ENCODE measurements at places on chromosomes 7 and 10.

- DNase-seq, result peak; percentile 9
Measured at GRCh38 chr10:89207181-89207800, at the start of gene CH25H. CH25H (minus strand) TSS chr10:89207317; CDS start chr10:89207292, 25 bp downstream.

DNA sequence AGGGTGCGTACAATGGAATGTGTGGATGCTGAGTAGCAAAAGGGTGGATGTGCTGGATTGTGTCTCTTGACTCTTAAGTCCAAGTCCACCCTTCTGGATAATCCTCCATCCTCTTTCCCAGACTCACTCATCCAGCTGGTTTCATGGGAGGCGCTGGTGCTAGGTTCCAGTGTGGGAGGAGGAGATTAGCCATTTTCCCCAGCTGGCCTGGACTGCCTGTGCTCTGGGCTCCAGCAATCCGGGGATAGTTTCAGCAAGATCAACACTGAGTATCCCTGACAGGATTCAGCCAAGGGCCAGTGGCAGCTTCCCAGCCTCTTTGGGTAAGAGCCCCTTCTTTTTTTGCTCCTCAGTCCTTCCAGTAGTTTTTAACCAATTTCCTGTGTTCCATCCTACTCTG is 21.6 kb upstream of the TRIL start:
- DNase-seq, result no peak

GRCh38 chr10:93757136-93757535 is 600 bp upstream of the LGI1 start:
- no peak for DNase-seq

DNA sequence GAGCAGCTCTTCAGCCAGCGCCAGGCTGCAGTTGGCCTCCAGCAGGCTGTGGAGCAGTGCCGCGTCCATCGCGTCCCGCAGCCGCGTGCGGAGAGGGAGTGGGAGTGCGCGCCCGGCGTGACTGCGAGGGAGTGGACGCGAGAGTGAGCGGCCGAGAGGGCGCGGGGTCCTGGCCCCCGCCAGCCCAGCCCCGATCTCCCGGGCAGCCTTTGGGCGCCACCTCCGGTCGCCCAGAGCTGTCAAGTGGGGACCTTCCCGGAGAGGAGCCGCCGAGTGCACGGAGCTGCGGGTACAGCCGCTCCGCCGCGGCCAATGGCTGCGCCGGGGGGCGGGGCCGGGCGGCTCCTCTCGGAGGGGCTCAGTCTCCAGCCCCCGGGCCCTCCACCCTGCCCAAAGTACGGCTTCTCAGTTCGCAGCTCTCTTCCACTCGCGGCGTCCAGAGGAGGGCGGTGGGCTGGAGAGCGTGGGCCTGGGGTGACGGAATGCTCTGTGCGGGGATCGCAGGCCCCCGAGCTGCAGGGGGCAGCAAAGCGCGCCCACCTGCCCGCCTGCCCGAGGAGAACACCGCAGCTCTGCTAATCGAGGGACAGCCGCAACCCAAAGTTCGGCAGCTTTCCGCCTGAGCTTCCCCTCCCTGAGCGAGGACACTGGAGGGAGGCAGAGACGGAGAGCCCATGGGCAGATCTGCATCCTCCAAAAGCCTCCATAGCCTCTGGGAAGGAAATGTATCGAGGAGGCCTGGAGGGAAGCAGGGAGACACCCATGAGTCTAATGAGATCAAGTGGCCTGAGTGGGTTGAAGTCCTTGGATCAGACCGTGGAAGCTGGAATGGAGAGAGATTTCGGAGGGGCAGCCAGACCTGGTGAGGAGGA is at the start of gene CRHR2:
CRHR2 (minus strand) TSS at position 245 of the 872 bp plus-strand sequence; CDS start at position 69, 176 bp downstream.
- peak; percentile 31 for DNase-seq

GRCh38 chr10:102467318-102467717 is 16.0 kb upstream of the C10orf95 start:
- DNase-seq, result no peak

DNA sequence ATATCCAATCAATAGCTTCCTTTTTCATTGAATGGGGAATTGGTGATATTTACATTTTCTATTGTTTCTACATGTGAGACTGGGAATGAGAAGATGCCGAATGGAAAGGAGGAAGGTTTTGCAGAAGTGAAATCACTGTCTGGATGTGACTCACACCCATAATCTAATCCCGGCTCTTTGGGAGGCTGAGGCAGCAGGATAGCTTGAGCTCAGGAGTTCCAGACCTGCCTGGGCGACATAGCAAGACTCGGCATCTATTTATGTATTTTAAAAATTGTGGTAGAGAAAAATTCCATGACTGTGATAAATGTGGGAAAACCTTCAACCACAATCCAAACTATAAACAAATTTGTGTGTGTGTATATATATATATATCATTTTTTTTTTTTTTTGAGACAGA is 10.9 kb upstream of the FIS1 start:
- no peak for DNase-seq

- DNase-seq, result no peak
Measured at GRCh38 chr10:81730891-81731290, 144.1 kb upstream of the NRG3 start.

GRCh38 chr7:55494951-55495350 is 77.4 kb downstream of the VOPP1 start:
- no peak for DNase-seq

DNA sequence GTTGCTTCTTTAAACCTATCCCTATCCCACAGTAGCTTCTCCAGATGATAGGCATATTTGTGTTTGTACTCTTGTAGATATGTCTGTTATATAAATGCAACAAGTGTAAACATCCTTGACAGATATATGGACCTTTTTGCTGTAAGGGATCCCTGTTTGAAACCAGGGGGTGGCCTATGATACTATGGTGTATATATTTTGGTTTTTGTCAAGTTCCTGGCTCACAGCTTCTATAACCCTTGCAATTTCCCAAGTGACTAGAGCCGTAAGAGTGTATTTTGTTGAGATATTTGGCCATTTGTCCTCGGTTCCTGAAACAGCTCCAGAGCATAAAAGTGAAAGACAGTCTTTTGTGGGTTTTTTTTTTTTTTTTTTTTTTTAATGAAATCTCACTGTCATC is 9.7 kb downstream of the COMTD1 start:
- DNase-seq, result no peak

DNA sequence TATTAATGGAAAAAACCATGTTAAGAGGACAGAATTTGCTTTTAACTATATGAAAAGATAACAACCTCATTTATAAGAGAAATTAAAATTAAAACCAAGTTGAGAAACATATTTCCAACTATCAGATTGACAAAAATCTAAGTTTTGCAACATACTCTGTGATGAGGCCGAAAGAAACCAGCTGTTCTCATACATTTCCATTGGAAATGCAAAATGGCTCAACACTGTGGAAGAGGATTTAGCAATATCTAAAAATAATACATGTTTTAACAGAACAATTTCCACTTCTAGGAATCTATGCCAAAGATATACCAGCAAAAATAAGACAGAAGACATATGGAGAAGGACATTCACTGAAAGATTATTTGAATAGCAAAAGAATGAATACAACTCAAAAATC is 268.8 kb downstream of the DYNC1I1 start:
- no peak for DNase-seq

DNA sequence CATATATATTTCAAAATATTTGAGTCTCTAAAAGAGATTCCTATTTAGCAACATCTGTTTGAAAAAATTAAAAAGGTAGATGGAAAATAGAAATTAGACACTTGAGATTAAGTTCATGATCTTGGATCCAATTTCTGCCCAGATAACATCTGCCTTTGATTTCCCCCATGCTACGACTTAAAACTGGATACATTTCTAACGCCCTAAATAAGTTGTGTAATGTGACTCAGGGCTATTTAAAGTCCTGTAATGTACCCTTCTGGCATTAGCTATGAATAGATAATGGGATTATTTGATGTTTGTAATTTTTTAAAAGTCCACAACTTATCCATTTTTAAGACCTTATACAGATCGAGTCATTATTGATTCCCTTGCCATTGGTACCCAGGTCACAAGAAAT is 23.4 kb downstream of the CFAP43 start:
- DNase-seq, result no peak

GRCh38 chr10:71769279-71769823 is 4.0 kb downstream of the VSIR start:
- peak; percentile 56 for DNase-seq

DNA sequence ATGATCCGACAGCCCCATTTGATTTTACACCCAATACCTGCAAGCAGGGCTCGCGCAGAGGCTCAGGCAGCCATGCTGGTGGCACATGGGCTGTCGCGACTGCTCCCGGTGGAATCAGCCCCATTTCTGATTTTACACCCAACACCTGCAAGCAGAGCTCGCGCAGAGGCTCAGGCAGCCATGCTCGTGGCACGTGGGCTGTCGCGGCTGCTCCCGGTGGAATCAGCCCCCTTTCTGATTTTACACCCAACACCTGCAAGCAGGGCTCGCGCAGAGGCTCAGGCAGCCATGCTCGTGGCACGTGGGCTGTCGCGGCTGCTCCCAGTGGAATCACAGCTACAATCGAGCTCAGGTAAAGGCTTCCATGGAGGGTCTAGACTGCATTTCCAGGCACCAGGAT is 244.1 kb downstream of the PTPRN2 start:
- DNase-seq, result no peak

DNA sequence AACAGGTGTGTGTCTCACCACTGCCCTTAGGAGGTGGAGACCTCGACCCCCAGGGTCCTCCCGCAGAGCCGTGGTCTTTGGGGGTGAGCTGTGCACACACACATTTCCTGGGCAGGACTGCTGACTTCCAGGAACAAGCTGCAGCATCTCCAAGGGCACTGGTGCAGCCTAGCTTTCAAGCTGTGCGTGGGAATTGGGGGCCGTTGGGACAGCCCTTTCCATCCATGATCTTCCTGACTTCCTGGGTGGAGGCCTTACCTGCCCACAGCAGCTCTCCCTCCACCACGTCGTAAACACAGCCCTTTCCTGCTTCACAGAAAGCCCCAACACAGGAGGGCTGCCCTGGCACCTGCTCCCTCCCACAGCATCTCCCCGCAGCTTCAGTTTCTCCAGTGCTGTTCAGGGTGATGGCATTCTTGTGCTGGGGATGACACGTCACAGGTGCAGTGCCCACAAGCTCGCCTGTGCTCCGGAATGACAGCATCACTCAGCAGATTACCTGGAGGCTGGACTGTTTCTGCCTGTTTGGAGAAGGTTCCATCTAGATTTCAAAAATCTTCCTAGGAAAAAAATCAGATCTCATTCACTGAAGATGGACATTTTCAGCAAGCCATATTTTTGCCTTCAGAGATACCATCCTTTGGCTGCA is 208.0 kb upstream of the PPP2R2D start:
- DNase-seq, result no peak

GRCh38 chr10:110914431-110914830 is 4.5 kb downstream of the BBIP1 start:
- no peak for DNase-seq

- DNase-seq, result no peak
Measured at GRCh38 chr10:22700489-22700888, 13.9 kb downstream of the PIP4K2A start.

DNA sequence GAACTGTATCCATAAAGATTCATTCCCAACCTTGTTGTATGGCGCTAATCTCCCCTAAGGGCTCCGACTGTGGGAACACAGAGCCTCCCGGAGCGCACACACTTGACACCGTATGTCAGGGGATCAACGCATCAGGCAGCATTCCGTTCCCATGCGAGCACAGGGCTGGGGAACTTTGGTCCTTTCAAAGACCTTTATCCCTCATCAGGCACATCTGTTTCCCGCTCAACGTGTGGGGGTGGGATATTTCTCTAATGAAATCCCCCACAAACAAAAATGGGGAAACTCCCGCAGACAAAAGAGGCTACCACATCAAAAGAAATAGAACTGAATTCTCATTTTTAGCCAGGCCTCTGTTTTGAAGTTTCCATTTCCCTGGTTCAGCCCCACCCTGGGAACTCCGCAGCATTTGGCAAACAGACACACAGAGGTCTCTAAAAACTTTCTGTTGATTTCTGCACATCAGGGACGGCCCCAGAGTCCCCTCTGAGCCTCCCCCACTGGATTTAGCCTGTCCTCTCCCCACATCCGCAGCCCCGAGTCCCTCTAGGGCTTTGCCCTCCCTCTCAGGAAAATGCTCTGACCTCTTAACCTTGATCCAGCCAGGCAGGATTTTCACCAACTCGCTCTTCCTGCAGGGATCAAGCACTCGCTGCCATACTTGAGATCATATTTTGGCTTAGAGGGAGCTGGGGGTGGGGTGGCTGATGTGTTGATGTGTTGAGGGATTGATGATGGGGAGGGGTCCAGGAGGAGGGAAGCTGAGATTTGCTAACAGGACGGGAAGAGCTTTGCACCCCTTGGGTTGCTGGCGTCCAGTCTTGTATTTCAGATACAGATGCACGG is 6.6 kb downstream of the CPA5 start:
- DNase-seq, result no peak

- DNase-seq, result no peak
Measured at GRCh38 chr10:105949721-105950120, 1214.8 kb downstream of the SORCS1 start.

DNA sequence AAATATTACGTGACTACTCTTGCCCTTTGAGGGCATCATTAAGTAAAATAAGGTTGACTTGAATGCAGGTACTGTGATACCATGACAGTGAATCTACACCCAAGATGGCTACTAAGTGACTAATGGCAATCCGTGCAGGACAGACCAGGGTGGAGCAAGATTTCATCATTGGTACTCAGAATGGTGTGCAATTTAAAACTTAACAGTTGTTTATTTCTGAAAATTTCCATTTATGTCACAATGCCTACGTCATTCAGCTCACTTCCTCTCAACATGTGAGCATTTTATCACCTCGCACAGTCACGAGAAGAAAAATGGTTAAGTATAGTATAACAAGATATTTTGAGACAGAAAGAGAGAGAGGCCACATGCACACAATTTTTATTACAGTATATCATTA is 50.3 kb upstream of the MET start:
- no peak for DNase-seq

DNA sequence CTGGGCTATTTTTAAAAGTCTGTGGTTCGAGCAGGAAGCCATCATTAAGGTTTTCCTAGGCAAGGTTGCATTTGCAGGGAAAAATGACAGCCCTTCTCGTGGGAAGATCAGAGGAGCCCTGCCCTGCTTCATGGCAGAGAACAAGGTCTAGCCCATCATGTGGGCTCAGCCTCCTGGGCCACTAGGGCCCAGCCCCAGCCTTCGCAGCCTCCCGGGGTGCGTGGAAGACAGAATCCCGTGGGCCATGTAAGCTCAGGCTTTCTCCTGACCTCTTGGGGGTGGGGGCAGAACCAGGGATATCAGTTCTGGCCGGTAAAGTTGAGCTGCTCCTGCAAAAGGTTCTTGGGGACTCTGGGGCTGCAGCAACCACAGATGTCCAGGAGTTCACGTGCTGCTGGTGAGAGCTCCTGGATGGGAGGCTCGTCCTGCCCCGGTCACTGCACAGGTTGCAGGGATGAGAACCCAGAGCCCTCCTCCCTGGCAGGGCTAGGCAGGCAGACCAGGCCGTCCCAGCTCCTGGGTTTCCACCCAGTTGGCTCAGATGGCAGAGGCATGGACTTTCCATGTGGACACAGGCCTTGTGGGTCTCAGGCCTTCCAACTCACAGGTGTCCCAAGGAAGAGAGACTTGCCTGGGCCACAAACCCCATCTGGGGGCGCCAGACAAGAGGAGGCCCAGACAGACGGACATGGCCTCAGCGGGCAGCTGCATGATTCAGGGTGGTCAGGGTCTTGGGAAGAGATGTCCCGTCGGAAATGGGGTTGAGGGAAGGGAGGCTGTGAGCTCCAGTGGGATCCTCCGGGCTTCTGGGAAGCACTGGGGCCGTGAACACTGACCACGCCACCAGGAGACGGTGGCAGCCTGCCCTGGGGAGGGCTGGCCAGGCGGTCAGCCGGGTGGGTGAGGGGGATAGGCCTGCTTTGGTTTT is 126.2 kb downstream of the NEURL1 start:
- DNase-seq, result no peak
